ENCODE measurements at places on chromosomes 16 and 17.

DNA sequence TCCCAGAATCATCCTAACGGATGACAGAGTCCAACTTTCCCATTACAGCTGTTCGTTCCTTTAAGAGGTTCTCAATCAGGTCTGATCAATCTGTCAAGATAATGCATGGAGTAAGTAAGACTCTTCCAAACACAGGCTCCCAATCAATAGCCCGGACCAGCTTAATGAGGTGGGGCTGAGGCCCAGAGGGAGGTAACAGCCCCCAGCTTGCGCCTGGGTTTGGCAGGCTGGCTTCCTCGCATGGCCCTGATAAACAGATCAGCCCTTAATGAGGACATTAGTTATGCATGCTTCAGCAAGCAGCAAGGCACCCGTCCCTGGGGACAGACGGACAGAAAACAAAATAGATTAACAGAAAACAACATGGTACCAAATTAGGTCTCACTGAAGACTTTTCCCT is 145.7 kb downstream of the ZFHX3 start:
- no peak for DNase-seq

GRCh38 chr17:55634702-55635101 is 88.0 kb downstream of the TMEM100 start:
- no peak for DNase-seq

DNA sequence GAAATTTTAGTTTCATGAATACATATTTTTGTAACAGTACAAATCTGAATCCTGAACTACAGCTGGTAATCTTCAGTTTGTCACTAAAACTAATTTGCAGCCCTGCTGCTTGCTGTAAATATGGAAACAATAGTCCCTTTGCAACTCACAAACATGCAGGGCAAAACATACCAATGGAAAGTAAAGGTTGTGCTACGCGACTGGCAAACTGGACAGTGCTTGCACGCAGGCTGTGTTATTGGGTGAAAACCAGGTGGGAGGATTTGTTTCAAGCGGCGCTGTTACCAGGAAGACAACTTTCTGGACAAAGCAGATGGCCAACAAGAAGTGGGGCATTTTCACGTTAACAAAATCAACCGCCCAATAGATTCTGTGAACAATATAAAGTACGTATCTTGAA is 93.5 kb downstream of the CDYL2 start:
- DNase-seq = no peak

DNA sequence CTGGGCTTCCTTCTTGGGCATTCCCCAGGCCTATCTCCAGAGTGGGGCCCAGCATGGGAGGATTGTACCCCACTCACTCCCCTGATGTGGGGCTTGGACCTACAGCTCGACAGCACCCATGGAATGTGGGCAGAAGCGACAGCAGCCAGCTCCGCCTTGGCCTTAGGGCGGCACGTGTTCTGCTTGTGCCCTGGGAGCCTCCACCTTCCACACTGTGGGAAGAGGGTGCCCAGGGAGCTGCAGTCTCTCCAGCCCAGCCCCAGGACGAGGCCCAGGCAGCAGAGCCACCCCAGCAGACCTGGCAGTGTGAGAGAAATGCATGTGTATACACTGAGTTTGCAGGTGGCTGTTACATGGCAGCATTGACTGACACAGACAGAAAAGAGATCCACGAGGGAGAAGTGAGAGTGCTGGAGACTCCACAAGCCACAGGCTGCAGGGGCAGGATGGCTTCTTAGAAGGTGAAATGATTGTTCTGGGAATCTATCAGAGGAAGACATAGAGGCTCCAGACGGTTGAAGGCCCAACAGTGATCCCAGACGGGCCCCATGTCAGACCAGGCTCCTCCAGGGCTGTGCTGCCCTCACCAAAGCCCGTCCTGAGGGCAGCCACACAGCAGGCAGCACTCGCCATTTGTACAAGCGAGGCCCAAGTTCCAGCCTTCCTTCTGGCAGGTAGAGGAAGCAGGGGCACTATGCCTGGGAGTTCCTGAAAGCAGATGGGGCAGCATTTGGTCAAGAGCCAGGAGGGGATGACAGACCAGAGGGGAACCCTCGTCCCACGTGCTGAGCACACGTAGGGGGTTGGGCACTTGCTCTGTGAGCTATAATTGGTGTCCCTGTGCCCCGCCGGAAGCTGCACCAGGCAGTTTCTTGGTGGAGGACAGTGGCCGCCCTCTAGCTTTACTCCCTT is 2.8 kb upstream of the DNASE1 start:
- DNase-seq = peak; percentile 11

DNA sequence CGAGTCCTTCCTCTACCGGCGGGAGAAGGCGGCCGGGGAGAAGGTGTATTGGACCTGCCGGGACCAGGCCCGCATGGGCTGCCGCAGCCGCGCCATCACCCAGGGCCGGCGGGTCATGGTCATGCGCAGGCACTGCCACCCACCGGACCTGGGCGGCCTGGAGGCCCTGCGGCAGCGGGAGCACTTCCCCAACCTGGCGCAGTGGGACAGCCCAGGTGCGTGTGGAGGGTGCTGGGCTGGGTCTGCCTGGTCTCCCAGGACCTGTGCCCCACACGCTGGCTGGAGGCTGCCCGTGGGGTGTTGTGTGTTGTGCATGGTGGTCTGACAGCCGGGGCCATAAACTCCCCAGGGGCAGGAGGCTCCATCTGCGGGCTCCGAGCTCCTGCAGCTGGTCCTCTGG is 25.4 kb downstream of the FLYWCH1 start:
- no peak for DNase-seq

DNA sequence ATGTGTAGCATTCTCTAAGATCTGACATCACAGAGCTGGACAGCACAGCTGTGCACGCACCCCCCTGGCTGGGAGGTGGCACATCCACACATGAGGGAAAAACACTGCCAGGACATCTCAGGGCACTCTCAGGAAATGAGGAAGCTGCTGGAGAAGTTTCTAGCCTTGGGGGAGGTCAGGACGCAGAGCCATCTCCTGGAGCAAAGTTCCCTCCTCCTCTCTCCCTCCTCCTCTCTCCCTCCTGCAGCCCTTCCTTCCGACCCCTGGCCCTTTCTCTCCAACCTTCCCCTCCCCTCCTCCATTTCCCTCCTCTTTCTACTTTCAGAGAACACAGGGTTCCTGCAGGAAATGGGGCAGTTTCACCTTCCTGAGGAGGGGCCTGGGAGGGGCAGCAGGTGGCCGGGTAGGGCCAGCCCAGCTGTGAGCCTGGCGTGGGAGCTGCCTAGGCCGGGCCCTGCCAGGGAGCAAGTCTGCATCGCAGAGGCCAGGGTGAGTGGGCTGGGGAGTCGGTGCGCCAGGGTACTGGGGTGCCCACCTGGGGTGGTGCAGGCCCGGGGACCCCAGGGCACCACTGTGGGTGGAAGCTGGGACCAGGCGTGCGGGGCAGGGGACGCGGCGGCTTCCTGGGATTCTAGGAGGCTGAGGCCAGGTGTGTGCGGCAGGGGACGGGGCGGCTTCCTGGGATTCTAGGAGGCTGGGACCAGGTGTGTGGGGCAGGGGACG is at the start of gene DPEP1:
DPEP1 (plus strand) TSS at position 412 of the 723 bp plus-strand sequence. CDS start 16,769 bp downstream, outside the sequence.
- DNase-seq = no peak

DNA sequence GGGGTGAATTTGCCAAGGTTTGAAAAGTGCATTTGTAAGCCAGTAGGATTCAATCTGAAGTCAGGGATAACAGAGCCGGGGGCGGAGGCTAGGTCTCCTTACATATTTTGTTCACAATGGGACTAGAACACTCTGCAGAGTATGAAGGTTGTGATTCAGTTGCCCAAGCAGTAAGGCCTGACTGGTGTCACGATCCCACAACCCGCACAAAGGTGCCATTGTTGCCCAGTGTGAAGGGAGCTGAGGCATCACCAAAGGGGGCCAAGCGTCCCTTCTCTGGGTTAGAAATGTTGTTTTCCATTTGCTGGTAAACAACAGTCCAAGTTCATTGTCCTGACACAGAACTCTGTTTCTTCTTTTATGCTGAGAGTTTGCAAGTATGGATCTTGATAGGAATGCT is 471.8 kb downstream of the MAF start:
- DNase-seq = no peak

GRCh38 chr17:42313389-42313772 is 25.1 kb downstream of the STAT5A start:
- DNase-seq = no peak

GRCh38 chr17:47315451-47316266 is 8.1 kb upstream of the EFCAB13 start:
- peak; percentile 86 for DNase-seq

- DNase-seq = no peak
These were observed at the start of gene TBX4 for GRCh38 chr17:61452301-61453290. TSS of gene TBX4 (plus strand) at chr17:61452422. CDS start at chr17:61456491, 4,069 bp downstream.

DNA sequence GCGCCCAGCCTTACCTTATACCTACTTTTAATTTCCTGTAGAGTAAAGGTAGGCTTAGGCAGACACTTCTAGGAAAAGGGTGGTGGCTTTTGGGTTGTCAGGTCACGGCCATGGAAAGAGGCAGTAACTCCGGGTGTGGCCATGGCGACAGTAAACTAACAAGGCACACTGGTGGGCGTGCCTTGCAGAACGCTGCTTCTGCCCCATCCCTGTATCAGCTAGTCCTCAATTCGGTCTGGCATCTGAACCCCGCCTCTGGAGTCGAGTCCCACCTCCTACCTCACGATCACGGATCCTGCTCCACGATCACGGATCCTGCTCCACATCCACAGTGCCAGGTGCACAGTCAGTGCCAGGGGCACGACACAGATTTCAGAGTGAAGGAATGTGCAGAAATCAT is 5.6 kb downstream of the ADCY9 start:
- no peak for DNase-seq

GRCh38 chr17:14320734-14321475 is 20.0 kb downstream of the HS3ST3B1 start:
- no peak for DNase-seq
